ENCODE measurements at places on chromosomes 1 and 21.

DNA sequence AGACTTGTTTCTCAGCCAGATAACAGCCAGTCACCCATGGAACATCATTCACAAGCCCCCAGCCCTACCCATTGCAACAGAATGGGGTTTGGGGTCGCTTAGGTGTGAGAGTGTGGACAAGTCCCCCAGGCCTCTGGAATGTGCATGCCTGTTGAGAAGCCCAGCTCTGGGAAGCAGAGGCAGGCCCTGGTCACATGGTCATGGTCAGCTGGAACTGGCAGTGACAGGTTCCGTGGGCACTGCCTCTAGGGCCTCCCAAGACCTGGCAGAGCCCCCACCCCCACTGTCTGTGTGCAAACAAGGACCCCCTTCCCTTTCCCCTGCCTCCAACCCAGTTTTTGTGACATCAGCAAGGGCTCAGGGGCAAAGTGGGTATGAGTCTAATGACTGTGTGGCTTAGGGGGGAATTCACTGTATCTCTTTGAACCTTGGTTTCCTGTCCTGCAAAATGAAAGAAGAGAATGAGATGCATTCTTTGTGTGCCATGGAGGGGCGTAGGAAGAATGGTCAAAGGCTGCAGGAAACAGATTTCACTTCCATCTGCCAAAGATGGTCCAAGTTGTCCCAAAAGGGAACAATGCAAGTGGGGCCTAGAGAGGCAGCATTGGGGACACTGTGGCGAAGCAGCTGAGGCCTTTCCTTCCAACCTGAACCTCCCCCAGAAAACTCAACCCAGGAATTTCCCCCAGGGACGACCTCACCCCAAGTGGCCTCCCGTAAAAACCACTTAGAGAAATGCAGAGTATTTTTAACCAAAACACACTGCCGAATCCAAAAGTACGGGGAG, 34.7 kb upstream of the SELENON start:
- no peak for DNase-seq

- DNase-seq = no peak
These were observed 69.0 kb downstream of the IGSF21 start for GRCh38 chr1:18176619-18177018.

GRCh38 chr1:177448652-177449357, 278.0 kb downstream of the BRINP2 start:
- DNase-seq = no peak

DNA sequence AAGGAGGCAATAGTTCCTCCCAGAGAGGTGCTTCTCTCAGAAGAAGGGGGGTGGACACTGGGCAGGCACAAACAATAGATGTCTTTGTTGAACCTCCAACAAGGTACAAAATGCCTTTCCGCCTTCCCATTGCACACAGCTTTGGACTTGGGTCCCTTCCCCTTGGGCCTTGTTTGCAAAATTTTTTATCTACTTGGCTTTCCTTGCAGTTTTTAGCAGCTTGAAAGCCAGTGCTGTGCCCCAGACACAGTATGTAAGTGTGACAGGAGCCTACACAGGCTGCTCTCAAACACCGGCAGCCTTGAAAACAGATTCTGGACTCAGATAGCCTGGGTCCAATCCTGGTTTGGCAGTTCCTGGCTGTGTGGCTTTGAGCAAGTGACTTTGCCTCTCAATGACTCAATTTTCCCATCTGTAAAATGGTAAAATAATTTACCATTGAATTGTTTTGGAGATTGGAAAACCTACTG, 43.0 kb downstream of the ELAPOR1 start:
- DNase-seq = no peak

- no peak for DNase-seq
These were observed 69.9 kb upstream of the MARK1 start for GRCh38 chr1:220457957-220458609.

DNA sequence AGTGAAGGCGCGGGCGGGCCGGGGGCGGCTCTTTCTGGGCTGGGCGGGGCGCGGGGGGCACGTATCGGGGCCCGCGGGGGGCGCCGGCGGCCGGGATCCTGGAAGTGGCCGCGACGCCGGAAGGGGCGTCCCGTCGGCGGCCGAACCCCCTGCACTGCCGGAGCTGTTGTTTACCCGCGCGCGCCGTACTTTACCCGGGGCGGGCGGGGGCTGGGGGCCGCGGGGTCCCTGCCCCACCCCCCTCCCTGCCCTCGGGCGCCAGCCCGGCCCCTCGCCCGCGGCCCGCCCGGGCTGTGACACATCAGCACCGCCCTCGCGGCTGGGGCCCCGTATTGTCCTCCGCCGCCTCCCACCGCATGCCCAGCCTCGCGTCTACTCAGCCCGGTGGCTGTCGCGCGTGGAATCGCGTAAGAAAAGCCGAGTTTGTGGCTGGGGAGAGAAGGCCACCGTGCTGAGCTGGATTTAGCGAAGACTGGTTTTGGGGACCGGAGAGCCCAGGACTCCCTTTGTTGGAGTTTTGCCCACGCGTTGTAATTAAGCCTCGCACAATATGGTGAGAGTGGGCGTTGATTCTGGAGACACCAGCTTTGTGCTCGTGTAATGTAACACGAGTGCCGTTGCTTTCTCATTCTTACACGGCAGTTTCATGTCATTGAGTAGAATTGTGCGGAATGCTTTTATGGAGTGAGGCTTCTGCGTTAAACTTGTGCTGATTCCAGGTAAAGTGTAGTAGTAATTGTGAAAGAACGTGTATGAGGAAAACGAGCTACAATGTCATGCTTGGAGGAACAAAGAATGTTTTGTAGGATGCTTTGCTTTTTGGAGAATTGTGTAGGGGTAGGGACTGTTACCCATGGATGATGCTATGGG, 559 bp downstream of the BACH1 start:
- peak; percentile 71 for DNase-seq

- peak; percentile 38 for DNase-seq
These were observed 495 bp downstream of the PI4KB start for GRCh38 chr1:151326619-151327222.

GRCh38 chr1:5681654-5682053, 310.6 kb downstream of the NPHP4 start:
- peak; percentile 24 for DNase-seq

DNA sequence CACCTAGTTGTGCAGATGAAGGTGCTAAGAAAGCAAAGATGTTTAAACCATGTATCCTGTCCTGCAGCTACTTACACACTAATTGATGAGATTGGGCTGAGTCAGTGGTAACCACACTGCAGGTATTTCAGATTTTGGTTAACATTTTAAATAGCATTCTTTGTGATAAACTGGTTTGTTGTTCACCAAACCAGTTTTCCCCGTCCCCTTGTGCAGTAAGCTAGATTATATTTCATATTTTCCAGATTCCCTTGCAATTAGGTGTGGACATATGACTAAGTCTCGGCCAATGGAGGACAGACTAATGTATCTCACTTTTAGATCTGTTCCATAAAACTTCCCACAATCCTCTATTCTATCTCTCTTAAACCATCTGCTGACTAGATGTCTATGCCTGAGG, 320.4 kb downstream of the RWDD3 start:
- no peak for DNase-seq

DNA sequence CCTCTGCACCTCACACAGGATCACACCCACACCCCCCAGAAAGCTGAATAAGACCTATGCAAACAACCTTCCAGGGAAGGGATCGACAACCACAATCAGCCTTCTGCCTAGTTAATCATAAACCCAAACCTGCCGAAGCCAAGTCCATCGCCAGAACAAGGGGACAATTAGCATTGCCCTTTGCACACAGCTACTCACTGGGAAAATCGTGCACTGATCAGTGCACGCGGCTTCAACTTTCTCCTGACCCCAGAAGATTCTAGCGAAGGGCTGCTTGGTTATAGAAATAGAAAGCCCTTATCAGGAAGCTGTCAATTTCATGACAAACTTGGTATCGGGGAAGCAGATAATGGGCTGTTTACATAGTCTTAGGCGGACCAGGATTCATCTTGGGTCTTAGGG, 29.5 kb downstream of the RUNX1 start:
- DNase-seq = no peak

DNA sequence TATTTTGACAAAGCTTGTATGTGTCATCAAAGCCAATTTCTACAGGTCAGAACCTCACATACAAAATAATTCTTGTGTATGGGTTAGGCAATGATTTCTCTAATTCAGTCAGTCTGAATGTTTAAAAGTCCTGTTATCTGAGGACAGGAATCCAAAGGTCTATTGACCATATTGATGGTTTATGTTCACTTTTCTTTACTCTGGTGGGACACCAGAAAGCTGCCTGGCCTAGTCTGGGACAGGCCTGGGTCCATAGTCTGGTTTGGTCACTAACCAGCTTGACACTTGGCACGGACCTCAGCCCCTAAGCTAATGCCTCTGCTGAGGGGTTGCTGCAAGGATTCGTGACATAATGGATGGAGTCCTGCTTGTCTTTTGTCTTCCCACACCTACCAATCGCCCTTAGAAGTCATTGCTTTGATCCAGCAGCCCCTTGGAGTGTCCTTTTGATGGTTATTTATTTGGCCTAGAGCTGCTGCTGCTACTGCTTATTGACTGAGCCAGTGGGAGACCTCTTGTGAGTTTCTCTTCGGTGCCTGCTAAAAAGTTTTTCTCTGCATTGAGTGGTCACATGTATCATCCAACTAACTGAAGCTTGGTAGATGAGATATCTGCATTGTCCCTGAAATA, 15.7 kb downstream of the IFNAR2 start:
- DNase-seq = no peak

GRCh38 chr1:59475737-59476136, 178.8 kb downstream of the FGGY start:
- DNase-seq = no peak

DNA sequence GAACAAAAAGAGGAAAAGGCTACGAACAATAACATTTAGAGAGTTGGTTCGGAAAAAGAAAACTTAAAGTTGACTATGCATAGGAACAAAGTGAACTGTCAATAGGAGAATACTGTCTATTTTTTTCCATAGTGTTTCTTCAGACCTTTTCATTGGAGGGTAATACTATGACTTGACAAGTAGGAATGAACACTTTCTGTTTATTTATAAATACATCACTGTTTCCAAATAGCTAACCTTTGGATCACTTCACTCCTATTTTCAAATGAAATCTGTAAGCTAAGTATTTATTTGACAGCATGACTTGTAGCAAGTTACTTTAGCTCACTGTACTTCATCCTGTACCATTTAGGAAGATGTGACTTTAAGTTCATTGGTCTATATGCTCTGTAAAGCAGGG, 221.3 kb downstream of the COL24A1 start:
- no peak for DNase-seq

GRCh38 chr1:68074472-68074871, 24.0 kb upstream of the DIRAS3 start:
- DNase-seq = no peak

DNA sequence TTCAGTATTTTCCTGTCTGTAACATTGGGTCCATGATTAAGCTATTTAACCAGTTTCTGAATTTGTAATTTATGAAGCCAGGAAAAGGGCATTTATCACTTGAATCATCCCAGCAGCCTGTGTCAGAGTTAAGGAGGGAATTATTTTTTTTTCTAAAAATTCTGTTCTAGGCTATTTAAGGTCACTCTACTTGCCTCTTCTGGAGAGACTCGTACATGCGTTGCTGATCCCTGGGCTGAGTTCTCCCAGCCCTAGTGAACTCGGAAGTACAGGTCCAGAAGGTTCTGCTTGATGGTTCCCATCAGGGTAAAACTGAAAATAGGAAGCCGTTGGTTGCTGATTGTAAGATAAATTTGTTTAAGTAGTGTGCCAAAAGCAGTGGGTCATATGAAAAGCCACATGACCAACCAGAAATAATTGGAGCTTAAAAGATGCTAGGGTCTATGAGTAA, 90.7 kb downstream of the GPR88 start:
- no peak for DNase-seq

DNA sequence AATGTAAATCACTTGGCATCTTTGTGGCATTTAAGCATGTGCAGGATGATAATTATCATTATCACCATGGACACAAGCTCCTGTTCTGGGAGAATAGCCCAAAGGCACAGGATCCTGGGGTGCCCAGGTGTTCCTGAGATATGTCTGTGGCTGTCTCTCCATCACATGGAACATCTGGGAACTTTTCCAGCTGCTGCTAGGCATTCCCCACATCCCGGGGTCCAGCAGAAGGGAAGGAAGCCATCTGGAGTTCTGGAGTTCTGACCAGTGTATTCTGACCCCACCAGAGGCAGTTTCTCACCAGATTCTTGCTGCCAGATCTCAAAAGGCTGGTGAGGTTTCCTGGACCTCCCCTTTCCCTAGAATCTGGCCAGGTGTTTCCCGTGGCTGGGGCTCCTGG, 259.7 kb upstream of the VAMP3 start:
- no peak for DNase-seq

DNA sequence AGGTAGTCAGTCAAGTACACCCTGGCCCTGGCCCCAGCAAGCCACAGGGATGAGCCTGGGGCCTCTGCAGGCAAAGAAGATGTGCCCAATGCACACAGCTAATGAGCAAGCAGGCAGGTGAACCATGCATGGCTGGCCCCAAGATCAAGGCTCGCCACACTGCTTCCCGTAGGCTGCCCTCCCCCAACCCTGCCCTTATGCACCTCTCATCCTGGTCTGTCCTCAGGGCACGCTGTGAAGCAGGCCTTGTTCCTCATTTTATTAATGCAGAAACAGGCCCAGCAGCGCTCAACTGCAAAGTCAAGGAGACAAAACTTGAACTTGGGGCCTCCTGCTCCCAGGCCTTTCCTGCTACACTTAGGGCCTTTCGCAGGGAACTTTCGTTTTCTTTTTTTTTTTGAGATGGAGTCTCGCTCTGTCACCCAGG, 35.6 kb upstream of the ID3 start:
- DNase-seq = no peak

DNA sequence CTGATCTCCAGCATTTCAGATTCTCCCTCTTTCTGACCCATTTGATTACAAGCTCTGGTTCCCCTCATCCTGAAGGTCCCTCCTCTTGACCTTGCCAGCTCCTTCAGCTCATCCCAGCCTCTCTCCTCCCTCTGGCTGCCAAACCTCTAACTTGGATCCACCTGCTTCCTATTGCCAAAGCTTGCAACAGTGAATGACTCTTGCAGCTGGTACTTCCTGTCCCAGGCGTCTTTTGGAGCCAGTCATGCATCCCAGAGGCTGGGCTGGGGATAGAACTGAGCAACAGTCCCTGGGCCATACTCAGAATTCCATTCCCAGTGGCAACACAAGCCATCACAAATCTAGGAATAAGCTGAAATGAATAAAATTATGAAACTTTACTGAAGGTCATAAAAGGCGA, 27.7 kb upstream of the SPOCD1 start:
- peak; percentile 58 for DNase-seq

DNA sequence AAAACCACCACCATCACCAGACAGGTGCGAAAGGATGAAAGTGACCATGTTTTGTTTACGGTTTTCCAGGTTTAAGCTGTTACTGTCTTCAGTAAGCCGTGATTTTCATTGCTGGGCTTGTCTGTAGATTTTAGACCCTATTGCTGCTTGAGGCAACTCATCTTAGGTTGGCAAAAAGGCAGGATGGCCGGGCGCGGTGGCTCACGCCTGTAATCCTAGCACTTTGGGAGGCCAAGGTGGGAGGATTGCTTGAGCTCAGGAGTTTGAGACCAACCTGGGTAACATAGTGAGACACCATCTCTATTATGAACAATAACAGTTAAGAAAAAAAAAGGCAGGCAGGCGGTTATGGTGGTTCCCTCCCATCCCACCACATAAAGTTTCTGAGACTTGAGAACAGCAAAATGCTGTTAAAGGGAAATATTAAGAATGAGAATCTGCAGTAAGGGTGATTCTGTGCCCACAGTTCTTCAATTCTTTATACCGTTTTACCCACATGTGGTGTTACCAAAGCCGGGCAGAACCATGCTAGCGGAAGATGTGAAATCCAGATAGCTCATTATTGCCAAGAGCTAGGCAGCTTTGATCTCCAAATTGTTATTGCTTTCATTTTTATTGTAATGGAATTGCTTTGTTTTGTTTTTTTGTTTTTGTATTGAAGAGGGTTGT, 34.5 kb upstream of the TDRD10 start:
- no peak for DNase-seq
